ENCODE measurements at places on chromosomes 2 and 18.

DNA sequence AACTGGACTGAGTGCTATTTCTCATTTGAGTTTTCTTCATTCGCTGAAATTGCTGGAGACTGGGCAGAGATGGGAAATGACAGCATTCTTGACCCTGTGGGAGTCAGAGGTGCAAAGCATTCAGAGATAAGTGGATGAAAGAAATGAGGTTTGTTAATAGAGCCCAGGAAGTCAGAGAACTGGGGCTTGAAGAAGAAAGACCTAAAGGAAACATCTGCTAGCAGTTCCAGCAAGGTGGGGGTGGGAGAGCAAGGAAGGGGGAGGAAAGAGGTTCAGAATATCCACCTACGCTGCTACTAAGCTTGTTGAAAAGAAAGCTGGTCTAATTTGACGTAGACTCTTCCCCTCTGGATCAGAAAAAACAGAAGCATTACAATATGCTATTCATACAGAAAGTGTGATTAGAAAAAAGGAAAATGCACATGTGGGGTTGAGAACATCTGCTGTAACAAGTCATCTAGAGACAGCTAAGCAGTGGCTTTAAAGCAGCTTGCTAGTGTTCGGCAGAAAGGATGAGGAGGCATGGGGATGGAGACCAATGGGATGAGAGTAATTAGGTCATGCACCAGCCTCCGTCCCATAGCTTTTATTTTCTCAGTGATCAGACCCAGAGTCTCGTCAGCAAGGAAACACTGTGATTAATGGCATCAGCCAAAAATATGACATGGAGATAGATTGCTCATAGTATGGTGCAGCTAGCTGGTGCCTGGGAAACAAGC lies 29.7 kb downstream of the NAB1 start:
- peak; percentile 88 for DNase-seq

GRCh38 chr18:32362484-32362883 lies 108.2 kb downstream of the GAREM1 start:
- no peak for DNase-seq

- DNase-seq, result no peak
Measured at GRCh38 chr2:200181755-200182154, 124.7 kb upstream of the SPATS2L start.

DNA sequence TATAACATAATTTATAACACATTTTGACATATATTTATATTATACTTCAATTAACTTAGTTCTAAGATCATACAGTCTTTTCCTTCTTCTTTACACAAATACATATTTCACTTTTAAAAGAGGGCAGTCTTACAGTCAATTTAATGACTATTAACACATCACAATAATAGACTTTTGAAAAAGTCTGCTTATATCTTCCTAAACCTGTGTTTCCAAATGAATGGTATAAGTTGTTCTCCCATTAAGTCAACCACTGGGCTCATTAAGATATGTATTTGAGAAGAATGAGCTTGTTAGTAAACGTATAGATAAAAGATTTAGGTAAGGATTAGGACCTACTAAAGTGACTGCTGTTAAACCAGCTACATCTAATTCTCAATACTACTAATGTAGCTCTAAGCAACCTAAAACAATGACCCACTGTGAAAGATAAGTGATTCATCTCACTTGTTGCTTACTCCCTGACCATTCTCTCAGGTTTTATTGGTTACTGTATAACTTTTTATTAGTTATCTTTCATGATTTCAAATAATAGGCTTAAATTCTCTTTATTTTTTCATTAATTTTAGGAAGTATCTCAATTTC lies 27.0 kb downstream of the SLC40A1 start:
- no peak for DNase-seq

- DNase-seq, result no peak
Measured at GRCh38 chr18:13415736-13416135, 197.2 kb downstream of the LDLRAD4 start.

Data from Kasumi-1 (cell line).